ENCODE measurements at places on chromosomes 12 and 14.
A peak's percentile ranks its signal among the peaks of the same experiment; 100 is the strongest.

GRCh38 chr12:30877105-30877875 lies 49.3 kb upstream of the TSPAN11 start:
- no peaks in the 10 kb centered on the region for H3K27me3 ChIP-seq
- H3K36me3 ChIP-seq, result no peaks in the 10 kb centered on the region
- peak overlapping the region; percentile 66 for H3K27ac ChIP-seq
- H3K4me1 ChIP-seq, result no peaks in the 10 kb centered on the region

DNA sequence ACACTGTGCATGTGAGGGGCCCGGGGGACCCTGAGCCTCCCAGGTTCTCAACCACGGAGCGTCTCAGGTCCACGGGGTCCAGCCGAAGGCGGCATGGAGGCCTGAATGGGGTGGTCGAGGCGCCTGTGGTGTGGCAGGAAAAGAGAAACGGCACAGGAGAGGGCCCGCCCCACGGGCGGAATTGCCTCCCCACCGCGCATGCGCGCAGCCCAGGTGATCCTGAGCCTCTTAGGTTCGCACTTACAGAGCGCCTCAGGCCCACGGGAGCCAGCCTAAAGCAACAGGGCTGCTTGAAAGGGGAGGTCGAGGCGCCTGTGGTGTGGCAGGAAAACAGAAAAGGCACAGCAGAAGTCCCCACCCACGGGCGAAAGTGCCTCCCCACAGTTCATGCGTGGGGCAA lies 311.0 kb downstream of the ALG10 start:
- H3K27me3 ChIP-seq, result peaks cover 8% of the 10 kb centered on the region
- DNase-seq, result no peak
- no peaks in the 10 kb centered on the region for H3K4me1 ChIP-seq
- H3K36me3 ChIP-seq, result no peaks in the 10 kb centered on the region
- no peak overlapping the region for H3K27ac ChIP-seq

DNA sequence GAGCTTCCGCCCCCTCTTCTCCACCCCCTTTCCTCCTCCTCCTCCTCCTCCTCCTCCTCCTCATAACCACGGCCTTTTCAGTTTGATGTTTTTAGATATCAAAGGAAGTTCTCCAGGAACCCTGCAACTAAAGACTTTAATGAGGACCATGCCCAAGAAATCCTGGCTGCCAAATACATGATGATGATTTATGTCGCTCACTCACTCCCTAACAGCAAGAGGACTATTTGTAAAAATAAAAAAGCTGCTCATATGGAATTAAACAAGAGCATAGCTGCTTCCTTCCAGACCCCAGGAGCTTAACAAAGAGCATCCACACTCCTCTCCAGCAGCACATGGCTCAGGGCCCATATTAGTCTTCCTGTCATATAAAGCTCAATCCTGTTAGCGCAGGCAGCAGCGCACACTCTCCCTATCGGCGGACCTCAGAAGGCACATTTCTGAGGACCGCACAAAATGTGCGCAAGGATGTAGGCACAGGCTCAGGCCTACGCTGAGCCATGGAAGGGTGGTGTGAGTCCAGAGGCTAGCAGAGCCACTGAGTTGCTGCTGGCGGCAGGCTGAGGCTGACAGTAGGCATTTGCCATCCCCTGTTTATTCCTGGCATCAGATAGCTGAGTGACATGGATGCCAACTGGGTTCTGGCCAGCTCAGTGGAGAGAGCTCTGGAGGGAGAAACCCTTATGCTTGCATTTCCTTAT lies 232.8 kb downstream of the MSRB3 start:
- DNase-seq, result no peak
- H3K36me3 ChIP-seq, result no peaks in the 10 kb centered on the region
- H3K4me1 ChIP-seq, result no peaks in the 10 kb centered on the region
- no peak overlapping the region for H3K4me3 ChIP-seq

GRCh38 chr12:6272300-6273204 lies 37.9 kb upstream of the PLEKHG6 start:
- H3K27me3 ChIP-seq, result no peaks in the 10 kb centered on the region
- H3K36me3 ChIP-seq, result no peaks in the 10 kb centered on the region
- H3K4me1 ChIP-seq, result peaks cover 21% of the 10 kb centered on the region

- no peak for DNase-seq
- no peak overlapping the region for H3K27ac ChIP-seq
- no peaks in the 10 kb centered on the region for H3K4me1 ChIP-seq
- no peaks in the 10 kb centered on the region for H3K27me3 ChIP-seq
Measured at GRCh38 chr12:51632623-51633022, 41.6 kb downstream of the SCN8A start.

DNA sequence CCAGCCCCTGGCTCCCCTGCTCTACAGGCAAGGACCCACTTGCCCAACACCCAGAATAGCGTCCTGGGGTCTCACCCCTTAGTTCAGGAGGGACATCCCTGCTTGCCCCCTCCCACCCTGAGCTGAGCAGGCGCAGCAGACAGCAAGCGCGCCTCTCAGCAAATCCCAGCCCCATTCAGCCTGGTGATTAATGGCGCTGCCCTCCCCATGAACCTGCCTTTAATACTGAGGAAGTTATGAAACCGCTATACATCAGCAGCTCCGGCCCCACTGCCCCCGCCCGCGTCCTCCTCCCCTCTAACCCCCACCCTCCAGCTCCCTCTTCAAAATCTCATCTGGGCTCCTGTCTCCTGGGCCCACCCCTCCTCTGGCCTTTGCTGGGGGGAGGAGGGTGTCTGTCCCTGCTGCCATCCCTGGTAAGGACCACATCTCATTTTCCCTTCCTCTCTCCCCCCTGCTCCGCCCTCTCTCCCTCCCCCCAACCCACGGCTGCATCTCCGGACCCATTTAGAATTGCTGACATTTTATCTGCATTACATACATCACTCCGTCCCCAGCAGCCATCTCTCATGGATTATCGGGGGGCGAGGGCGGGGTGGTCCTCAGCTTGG lies 7.1 kb upstream of the SMUG1 start:
- H3K36me3 ChIP-seq, result no peaks in the 10 kb centered on the region
- H3K27ac ChIP-seq, result no peak overlapping the region
- peaks cover 65% of the 10 kb centered on the region for H3K27me3 ChIP-seq
- no peaks in the 10 kb centered on the region for H3K4me1 ChIP-seq
- no peak for DNase-seq
- H3K4me3 ChIP-seq, result no peak overlapping the region

DNA sequence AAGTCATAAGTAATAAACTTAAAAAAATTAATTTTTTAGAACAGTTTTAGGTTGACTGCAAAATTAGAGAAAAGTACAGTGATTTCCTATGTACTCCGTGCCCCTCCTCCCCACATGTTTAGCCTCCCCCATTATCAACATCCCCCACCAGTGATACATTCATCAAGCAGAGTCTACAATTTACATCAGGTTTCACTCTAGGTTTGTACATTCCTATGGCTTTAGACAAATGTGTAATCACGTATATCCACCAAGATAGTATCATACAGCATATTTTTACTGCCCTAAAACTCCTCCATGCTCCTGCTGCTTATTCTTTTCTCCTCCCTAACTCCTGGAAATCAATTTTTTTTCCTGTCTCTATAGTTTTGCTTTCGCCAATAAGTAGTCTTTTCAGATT lies 438.7 kb downstream of the LRFN5 start:
- H3K4me1 ChIP-seq, result no peaks in the 10 kb centered on the region
- no peak overlapping the region for H3K4me3 ChIP-seq
- H3K27ac ChIP-seq, result no peak overlapping the region

DNA sequence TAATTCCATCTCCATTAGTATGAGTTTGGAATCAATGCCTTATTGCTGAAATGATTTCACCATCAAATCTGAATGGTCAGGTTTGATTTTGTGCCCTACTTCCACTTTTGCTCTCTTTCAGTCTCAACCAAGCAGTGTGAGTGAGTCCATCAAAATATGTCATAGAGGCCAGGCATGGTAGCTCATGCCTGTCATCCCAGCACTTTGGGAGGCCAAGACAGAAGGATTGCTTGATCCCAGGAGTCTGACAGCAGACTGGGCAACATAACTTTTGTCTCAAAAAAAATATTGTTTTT lies 22.0 kb upstream of the HSP90B1 start:
- no peak overlapping the region for H3K27ac ChIP-seq
- no peaks in the 10 kb centered on the region for H3K36me3 ChIP-seq
- no peak for DNase-seq
- no peaks in the 10 kb centered on the region for H3K27me3 ChIP-seq
- no peaks in the 10 kb centered on the region for H3K4me1 ChIP-seq
- no peak overlapping the region for H3K4me3 ChIP-seq

GRCh38 chr12:130588696-130589539 lies 127.2 kb downstream of the RIMBP2 start:
- H3K27me3 ChIP-seq, result no peaks in the 10 kb centered on the region
- no peaks in the 10 kb centered on the region for H3K4me1 ChIP-seq
- H3K27ac ChIP-seq, result no peak overlapping the region
- DNase-seq, result no peak
- H3K36me3 ChIP-seq, result no peaks in the 10 kb centered on the region
